RCC 7860 (cell line): ENCODE measurements at places on chromosomes 2 and 18.

GRCh38 chr2:234996069-234996940 lies 44.5 kb downstream of the SH3BP4 start:
- peak; percentile 96 for DNase-seq

DNA sequence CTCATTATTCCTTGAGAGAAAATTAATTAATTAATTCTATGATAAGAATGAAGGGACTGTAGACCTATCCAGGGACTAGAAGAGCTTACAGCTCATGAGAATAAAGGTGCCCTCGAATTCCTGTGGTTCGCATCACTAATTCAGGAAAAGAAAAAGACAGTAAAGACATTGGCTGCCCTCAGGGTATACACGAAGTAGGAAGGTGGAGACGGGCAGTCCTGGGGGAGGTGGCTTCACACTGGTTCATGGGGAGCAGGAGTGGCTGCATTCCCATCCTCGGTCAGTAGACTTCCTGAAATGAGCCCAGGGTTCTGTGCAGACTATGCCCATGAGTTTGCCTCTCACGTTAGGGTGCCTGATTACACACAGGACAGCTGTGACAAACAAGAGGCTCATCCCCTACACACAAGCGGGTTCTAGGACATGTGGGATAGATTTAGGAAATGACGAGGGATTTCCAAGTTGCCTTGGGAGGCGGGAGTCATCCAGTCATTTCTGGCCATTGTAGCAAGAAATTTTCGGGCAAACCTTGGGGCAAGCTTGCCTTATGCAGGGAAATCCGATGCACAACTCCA lies 282.2 kb downstream of the CYP26B1 start:
- no peak for DNase-seq

GRCh38 chr2:238015705-238016104 lies 45.1 kb upstream of the SCLY start:
- DNase-seq: no peak

GRCh38 chr2:236662231-236663185 lies 92.9 kb downstream of the ACKR3 start:
- DNase-seq: no peak

GRCh38 chr2:241844066-241844728 lies 14.5 kb downstream of the PDCD1 start:
- DNase-seq: no peak

GRCh38 chr18:64091526-64091925 lies 57.4 kb downstream of the LINC00305 start:
- DNase-seq: no peak

- no peak for DNase-seq
These were observed 453.2 kb upstream of the PIK3C3 start for GRCh38 chr18:41501848-41502247.

DNA sequence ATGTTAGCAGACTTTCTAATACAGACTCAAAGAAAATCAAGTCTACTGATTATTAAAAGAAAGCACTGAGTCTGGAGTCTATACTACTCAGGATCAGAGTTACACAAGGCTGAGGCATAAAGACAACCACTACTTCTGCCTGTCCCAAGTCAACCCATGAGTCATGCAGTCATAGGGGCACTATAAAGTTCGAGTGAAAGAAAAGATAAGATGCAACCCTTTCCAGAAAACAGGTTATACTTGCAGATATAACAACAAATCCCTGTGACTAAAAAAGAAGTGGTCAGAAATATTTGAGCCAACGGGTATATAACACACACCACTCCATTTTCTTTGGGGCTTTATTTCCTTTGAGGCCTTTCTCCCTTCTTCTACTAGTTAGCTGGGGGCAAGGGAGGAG lies 18.6 kb upstream of the SCRN3 start:
- no peak for DNase-seq

GRCh38 chr2:177816766-177817165 lies 255.8 kb downstream of the PDE11A start:
- no peak for DNase-seq

DNA sequence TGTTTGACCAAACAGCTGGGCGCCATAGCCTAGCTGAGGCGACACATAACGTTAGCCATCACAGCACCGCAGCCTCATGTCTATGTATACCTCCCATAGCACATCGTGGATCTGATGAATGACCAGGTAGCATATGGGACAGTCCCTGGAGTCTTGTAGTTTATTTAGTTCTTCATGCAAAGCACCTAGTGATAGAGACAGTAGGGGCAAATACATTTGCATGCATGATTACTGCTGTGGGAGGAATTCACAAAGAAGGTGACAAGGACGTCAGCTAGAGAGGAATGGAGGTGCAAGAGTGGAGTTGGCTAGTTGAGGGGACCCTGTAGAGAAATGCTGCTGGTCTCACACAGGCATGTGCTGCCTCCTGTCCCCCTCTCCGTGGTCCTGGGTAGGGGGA lies 478.9 kb upstream of the HS6ST1 start:
- no peak for DNase-seq

DNA sequence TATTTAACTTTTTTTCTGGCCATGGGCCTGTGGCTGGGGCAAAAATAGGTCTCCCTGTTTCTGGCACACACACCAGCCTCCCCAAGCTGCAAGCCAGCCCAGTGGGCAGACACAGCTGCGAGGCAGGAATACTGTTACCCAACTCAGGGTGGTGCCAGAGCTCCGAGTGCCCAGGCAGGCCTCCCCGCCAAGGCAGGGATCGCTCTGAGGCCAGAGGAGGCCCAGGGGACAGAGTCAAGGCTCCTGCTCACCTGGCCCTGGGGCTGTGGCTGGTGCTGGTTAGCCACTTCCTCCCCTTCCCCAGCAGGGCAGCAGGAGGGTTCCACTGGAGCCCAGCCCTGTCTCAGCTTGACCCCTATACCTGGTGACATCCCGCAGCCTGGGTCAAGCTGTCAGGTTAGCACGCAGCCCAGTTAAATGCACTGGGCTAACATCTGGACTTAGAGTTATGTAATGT lies 67.1 kb upstream of the EPAS1 start:
- DNase-seq: peak; percentile 50

DNA sequence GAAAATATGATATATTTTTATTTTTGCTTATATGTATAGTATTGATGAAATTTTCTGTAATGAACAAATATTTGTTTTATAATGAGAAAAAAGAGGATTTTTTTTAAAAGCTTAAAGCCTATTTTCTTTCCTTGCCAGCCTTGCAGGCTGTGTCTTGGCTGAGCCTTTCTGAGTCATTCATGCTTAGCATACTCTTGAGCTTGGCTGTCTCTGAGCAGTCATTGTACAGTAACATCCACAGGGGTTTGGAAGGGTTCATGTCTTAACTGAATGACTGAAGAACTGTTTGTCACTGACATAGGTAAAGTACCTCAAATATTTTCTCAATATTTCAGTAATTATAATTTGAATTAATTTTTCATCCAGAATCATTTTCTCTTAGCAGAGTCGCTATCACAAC lies 49.3 kb downstream of the GPR39 start:
- DNase-seq: no peak

DNA sequence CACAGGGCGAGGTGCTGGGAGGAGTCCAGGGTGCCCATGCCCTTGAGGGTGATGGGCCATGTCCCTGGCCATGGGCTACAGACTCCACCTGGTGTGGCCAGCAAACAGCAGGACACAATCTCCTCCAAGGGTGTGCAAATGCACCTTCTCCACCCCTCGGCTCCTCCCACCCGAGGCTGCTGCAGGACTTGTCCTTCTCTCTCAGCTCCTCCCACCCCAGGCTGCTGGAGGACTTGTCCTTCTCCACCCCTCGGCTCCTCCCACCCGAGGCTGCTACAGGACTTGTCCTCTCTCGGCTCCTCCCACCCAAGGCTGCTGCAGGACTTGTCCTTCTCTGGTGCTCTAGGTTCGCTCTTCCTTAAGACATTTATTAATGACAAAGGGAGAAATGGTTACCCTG lies 57.3 kb upstream of the SNTG2 start:
- DNase-seq: no peak

- DNase-seq: no peak
These were observed 146.6 kb upstream of the REV1 start for GRCh38 chr2:99636144-99637034.
